ENCODE measurements at places on chromosomes 4 and X. TPM values are rescaled to one million over a fixed set of nuclear protein-coding genes. Genes with fewer than 3 reads are reported as not detected.

PDE5A gene
- polyA plus RNA-seq, result 18.8 TPM

NSG1 gene
- polyA plus RNA-seq, result 12.2 TPM

PABPC4L gene
- not detected for polyA plus RNA-seq

MAGEA12 gene
- polyA plus RNA-seq, result not detected

CT45A3 gene
- not detected for polyA plus RNA-seq

ASMT gene
- 0.04 TPM for polyA plus RNA-seq

GJB1 gene
- polyA plus RNA-seq, result 81.6 TPM

- peaks cover 4% of the 10 kb centered on the region for H3K4me1 ChIP-seq
- H3K4me3 ChIP-seq, result no peak overlapping the region
- H3K27ac ChIP-seq, result no peak overlapping the region
- no peaks in the 10 kb centered on the region for H3K27me3 ChIP-seq
- DNase-seq, result no peak
These were observed 23.5 kb downstream of the USP46 start for GRCh38 chr4:52635560-52635959.

- no peak for DNase-seq
- no peaks in the 10 kb centered on the region for H3K27me3 ChIP-seq
- H3K36me3 ChIP-seq, result no peaks in the 10 kb centered on the region
- H3K4me3 ChIP-seq, result no peak overlapping the region
- no peak overlapping the region for H3K27ac ChIP-seq
These were observed 170.3 kb upstream of the KIT start for GRCh38 chr4:54487491-54487890.

DNA sequence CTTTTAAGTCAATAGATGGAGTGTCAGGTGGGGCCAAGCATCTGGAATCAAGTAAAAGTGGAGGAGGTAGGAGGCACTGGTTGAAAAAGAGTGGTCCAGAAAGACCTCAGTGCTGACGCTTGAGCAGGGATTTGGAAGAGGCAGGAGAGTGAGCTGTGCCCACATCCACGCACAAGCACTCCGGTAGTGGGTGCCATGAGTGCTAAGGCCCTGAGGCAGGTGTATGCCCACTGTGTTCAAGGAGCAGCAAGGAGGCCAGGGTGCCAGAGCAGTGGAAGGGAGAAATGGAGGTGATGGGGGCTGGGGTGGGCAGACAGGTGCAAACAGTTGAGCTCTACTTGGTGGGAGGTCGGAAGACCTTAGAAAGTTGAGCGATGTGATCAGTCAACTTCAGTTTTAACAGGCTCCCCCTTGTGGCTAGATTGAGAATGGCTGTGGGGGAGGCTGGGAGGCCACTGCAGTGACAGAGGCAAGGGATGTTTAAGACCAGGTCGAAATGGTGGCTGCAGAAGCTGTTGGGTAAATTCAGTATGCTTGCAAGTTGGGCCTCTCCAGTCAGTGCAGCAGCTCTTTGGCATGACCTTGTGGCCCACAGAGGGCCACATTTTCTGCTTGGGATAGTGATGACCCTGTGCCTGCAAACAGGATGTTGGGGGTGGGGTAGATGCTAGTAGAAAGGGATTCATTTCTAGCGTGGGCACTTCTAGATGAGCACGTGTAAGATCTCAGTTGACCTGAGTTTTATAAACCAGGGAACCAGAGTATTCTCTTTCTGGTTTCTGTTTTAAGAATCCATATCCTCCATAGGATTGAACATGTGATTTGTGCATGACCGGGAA lies 12.7 kb downstream of the TKTL1 start:
- H3K36me3 ChIP-seq, result no peaks in the 10 kb centered on the region
- peak; percentile 43 for DNase-seq
- H3K27me3 ChIP-seq, result no peaks in the 10 kb centered on the region

GRCh38 chr4:16439768-16440167 lies 213.5 kb upstream of the TAPT1 start:
- no peaks in the 10 kb centered on the region for H3K4me1 ChIP-seq
- H3K4me3 ChIP-seq, result no peak overlapping the region
- no peak overlapping the region for H3K27ac ChIP-seq
- no peaks in the 10 kb centered on the region for H3K36me3 ChIP-seq

- no peaks in the 10 kb centered on the region for H3K27me3 ChIP-seq
- H3K27ac ChIP-seq, result no peak overlapping the region
- no peak overlapping the region for H3K4me3 ChIP-seq
- H3K36me3 ChIP-seq, result no peaks in the 10 kb centered on the region
These were observed 51.7 kb downstream of the RAB28 start for GRCh38 chr4:13432453-13432852.

GRCh38 chrX:42432552-42432951 lies 345.4 kb downstream of the PPP1R2C start:
- H3K27ac ChIP-seq, result no peak overlapping the region
- DNase-seq, result peak; percentile 8
- H3K36me3 ChIP-seq, result no peaks in the 10 kb centered on the region
- H3K4me3 ChIP-seq, result no peak overlapping the region

- no peak overlapping the region for H3K27ac ChIP-seq
- H3K27me3 ChIP-seq, result no peaks in the 10 kb centered on the region
- no peak for DNase-seq
- H3K4me1 ChIP-seq, result no peaks in the 10 kb centered on the region
These were observed 30.2 kb downstream of the RBBP7 start for GRCh38 chrX:16839852-16840460.

- H3K27me3 ChIP-seq, result no peaks in the 10 kb centered on the region
- H3K36me3 ChIP-seq, result no peaks in the 10 kb centered on the region
- no peak for DNase-seq
- H3K4me3 ChIP-seq, result no peak overlapping the region
- H3K27ac ChIP-seq, result no peak overlapping the region
These were observed 803.6 kb downstream of the GLUD2 start for GRCh38 chrX:121851033-121851432.

- H3K4me1 ChIP-seq, result peaks cover 2% of the 10 kb centered on the region
- H3K36me3 ChIP-seq, result no peaks in the 10 kb centered on the region
- DNase-seq, result no peak
- no peak overlapping the region for H3K4me3 ChIP-seq
- H3K27ac ChIP-seq, result no peak overlapping the region
These were observed 226.1 kb downstream of the PCDH7 start for GRCh38 chr4:30946288-30946687.

Measured in small intestine (tissue), 16 donors.